ENCODE measurements at places on chromosomes 6 and 20.
A peak's percentile ranks its signal among the peaks of the same experiment; 100 is the strongest.

DNA sequence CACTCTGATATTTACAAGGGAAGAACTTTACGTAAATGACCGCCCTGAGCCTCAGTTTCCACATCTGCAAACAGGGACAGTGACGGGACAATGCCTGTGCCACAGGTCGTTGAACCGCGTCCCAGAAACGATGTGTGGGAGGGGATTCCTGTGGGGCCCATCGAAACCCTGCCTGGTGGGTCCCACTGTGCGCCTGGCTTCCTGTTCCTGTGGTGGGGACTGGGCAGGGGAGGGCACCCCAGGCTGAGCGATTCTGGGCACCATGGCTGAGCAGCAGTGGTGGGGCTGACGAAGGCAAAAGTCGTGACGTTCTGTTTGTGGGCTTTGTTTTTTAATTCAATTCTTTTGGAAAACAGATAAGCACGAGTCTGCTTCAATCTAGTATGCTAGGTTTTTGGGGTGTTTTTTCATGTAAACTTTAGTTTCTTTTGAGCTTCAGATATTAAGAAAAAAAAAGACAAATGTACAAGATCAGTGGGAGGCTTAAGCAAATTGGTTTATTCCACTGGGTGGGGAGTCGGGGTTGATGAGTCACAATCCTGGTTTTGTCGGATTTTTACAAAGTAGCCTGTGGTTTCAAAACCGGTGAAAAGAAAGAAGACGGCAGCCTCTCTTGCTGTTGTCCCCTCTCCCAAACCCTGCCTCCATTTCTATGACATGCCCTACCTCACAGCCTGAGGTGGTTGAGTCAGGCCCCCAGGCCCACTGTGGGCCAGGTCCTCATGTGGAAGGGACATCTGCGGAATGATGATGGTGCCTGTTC is 40.4 kb downstream of the GNAS-AS1 start:
- DNase-seq: no peak

GRCh38 chr6:42727087-42727611 is 4.8 kb upstream of the PRPH2 start:
- no peak for DNase-seq

DNA sequence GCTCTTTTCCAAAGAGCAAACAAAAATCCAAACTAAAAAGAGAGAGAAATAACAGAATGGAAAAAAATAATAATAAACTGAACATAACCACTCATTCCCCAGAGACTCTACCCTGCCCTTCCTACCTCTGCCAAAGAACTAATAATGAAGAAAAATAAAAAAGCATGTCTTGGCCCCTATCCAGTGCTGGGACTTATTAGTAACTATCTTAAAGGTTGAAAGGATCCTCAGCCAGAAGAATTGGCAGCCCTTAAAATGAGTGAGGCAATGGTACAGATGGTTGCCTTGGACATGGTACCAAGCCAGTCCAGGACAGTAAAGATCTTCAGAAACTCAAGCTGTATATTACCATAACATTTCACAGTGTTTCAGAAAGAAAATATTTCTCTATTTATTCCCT is 279.3 kb downstream of the HACE1 start:
- DNase-seq: peak; percentile 31

DNA sequence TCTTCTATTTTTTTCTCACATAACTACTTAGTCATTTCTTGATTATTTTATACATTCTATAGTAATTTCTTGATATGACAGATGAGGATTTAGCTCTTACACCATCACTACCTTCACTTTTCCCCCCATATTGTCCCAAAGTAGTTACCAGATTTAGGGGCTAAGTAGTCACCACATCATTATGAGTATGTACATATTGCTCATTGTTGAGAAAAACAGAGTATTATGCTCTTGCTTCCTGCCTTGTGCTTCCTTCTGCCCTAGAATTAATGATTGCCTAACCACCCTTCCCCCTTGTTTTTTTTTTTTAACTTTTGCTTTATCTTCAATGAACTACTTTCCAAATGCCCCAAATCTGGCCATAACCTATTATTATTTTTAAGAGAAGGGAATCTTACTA is 6.8 kb upstream of the HLA-B start:
- DNase-seq: no peak

All from smooth muscle cell of the brain vasculature (primary cell).